T-helper 1 cell (primary cell): ENCODE measurements at places on chromosomes 12 and 14.

DNA sequence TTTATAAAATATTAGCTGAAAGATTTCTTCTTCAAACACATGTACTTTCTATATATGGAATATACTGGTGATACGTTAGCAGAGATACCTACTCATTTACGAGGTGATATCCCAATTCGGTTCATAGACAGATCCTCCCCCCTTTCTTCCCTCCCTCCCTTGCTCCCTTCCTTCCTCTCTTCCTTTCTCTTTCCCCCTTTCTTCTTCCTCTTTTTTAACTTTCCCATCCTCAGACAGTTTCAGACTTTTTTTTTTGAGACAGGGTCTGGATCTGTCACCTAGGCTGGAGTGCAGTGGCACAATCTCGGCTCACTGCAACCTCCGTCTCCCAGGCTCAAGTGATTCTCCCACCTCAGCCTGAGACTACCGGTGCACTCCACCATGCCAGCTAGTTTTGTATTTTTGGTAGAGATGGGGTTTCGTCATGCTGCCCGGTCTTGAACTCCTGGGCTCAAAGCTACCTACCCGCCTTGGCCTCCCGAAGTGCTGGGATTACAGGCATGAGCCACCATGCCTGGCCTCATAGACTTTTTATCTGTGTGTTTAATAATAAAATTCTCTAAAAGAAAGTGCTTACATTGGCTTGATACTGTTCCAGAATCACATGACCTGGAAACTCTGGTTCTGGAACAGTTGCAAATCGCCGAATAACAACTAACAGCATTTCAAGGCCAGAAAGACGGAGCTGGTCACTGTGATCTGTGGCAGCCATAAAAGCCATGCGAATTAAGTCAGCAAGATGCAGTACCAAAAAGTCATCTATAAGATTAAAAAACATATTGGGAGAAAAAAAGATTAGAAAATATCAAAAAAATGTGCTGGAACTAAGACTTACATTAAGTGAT, 99.2 kb downstream of the HEATR5A start:
- DNase-seq = no peak

- DNase-seq = no peak
Measured at GRCh38 chr12:62865937-62866336, 69.0 kb downstream of the PPM1H start.

- no peak for DNase-seq
Measured at GRCh38 chr12:25197608-25198007, 2.6 kb downstream of the ETFRF1 start.

DNA sequence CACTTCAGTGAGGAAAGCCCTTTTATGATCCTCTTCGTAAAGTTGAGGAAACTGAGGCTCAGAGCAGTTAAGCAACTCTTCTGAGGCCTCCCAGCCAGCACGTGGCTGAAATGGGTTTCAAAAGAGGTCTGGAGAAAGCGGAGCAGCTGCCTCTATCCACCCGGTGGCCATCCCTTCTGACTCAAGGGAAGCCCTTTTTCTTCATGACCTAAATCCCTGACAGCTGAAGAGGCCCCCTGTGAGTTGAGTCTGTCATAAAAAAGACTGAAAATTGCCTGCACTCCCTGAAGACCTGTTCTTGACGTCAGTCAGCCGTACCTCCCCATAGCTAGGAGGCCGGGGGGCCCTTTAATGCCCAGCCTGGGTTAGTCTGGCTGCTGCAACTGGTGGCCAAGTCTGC, 10.7 kb downstream of the CMKLR1 start:
- no peak for DNase-seq

DNA sequence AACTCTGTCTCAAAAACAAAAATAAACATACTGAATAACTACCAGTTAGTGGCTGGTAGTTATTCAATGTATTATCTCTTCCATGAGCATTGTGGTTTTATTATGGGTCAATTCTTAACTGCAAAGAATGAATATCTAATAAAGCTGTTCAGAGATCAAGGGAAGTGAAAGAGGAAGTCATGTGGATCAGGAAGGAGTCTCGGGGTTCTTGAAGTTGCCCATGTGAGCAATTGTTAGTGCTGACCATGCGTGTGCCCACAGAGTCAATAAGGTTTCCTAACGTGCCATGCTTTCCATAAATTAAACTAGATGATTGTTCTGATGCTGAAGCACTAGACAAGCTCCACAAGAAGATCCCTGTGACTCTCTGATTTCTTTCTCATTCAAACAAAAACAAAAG, 136.5 kb upstream of the CPSF6 start:
- no peak for DNase-seq

- DNase-seq = no peak
Measured at GRCh38 chr14:85342858-85343607, 186.9 kb upstream of the FLRT2 start.

DNA sequence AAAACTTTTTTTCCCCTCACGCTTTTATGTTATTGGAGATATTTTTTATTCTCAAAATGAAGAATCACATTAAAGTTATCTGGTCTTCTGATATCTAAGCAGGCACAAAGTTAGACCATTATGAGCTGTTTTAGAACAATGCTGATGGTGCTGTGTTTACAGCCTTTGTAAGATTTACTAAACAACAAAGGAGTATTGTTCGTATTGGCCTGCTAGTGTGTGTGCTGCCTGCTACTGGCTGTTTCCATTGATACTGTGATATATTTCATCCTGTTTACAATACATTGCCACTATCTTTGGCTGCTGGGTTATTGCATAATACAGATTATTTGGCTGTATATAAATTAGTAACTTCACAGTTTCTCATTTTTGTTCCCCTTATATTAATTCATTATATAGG, 220.8 kb downstream of the ITPR2 start:
- DNase-seq = no peak

GRCh38 chr12:54287261-54288157, 7.0 kb downstream of the HNRNPA1 start:
- DNase-seq = no peak

DNA sequence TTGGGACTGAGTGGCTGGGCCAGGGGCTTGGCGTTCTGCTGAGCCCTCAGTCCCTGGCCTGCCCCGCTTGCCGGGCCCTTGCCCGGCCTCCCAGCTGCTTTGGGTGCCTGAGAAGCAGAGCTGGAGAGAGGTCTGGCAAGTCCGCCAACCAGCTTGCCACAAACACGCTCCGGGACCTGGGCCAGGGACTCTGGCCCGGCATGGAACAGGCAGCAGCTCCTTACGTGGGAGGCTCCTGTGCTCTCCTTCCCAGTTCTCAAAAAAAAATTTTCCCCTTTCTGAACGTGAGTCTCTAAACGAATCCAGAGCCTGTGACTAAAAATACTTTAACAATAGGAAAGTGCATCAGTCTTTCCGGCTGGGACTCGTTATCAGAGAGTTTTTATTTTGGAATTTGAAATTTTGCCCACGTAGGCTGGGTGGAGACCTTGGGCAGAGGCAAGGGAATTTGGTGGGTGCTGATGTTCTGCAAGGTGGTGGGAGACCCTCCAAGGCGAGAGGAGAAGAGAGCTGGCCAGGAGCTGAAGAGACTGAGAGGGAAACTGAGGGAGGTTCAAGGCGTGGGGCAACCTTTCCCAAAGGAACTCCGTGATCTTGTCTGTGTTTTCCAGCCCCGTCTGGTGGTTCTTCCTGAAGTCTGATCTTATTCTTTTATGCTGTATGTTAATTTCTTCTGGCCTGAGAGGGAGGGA, 6.8 kb upstream of the NR4A1 start:
- DNase-seq = no peak

DNA sequence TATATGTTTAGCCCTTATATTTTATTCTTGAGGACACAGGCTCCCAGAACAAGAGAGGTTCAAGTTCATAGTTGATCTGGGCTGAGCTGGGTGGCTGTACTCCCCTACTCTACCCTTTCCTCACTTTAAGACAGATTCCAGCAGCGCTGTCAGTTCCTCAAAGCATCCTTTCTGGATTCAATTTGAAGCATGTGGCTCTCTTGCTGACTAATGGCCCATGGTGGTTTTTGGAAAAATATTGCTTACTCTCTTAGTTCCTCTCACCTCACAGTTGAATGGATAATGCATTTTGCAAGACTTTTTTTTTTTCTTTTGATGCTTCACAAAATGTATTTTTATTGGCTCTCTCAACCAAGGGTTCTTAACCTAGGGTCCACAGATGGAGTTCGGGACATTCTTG, 4.1 kb downstream of the PELI2 start:
- no peak for DNase-seq

DNA sequence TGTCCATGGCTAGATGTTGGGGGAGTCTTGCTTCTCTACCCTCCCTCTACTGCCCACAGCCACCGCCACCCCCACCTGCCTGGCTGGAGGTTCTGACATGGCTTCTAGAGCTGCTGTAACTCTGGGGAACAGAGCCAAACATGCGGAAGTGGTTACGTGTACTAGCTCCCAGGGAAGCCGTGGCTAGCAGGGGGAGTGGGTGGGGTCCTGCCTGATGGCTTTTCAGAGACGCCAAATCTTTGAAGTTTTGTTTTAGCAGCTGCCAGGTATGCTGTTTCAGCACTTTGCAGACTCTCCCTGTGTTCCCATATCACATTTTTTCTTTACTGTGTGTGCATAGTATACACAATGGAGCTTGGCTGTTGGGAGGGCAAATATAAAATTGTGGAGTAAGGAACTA, 150.3 kb downstream of the TGFB3 start:
- DNase-seq = no peak

DNA sequence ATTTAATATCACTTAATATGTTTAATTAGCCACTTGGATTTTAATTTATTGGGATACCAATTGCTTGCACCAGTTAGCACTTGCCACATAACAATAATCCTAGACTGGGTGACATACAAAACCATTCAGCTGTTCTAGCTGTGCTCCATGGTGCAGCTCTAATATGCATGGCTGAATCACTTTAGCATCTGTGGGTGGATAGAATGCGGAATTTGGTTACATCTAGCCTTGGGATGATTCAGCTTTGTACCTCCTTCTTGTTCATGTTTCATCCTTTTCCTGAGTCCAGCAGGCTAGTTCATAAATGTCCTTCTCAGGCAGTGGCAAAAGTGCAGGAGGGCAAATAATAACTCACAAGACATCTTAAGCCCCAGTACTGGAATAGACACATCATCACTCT, 1263.0 kb downstream of the LRFN5 start:
- DNase-seq = no peak

- DNase-seq = no peak
Measured at GRCh38 chr12:14780859-14781258, 22.4 kb downstream of the WBP11 start.

DNA sequence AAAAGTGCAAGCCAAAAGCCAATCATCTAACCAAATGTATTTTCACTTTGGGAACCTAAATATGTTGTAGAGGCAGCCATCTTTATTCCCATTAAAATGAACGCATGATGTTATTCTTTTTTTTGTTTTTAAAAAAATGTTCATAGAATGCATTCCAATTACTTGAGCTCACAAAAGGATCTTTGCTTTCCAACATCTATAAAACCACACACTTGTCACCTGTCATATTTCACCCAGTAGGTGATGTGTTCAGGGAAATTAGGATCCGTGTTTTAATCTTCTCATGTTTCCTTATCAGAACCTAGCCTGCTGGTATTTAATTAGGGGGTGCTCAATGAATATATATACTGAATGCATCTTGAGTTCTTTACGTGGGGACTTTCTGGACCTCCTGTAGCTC, 13.6 kb downstream of the TTC8 start:
- no peak for DNase-seq

GRCh38 chr12:75116646-75117198, 92.9 kb downstream of the KCNC2 start:
- no peak for DNase-seq

- peak; percentile 15 for DNase-seq
Measured at GRCh38 chr12:111597831-111598636, 1.1 kb downstream of the ATXN2 start.

- DNase-seq = no peak
Measured at GRCh38 chr14:64645220-64645892, 58.9 kb upstream of the PLEKHG3 start.

DNA sequence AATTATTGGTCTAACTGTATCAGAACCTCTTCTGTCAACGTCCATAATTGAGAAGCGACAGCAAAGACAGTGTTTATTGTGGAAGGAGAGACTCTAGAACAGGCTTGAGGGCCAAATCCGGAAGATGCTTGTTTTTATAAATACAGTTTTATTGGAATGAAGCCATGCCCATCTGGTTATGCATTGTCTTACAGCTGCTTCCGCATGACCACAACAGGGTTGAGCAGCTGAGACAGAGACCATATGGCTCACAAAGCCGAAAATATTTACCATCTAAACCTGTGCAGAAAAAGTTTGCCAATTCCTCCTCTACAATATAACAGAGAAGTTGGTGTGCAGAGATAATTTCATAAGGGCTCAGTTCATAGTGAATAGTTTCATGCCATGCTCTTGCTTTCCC, 24.5 kb downstream of the PRKAB1 start:
- DNase-seq = no peak

GRCh38 chr14:102778338-102779083, 1.3 kb downstream of the TRAF3 start:
- DNase-seq = no peak

GRCh38 chr12:40054555-40055227, 51.2 kb downstream of the SLC2A13 start:
- DNase-seq = no peak

DNA sequence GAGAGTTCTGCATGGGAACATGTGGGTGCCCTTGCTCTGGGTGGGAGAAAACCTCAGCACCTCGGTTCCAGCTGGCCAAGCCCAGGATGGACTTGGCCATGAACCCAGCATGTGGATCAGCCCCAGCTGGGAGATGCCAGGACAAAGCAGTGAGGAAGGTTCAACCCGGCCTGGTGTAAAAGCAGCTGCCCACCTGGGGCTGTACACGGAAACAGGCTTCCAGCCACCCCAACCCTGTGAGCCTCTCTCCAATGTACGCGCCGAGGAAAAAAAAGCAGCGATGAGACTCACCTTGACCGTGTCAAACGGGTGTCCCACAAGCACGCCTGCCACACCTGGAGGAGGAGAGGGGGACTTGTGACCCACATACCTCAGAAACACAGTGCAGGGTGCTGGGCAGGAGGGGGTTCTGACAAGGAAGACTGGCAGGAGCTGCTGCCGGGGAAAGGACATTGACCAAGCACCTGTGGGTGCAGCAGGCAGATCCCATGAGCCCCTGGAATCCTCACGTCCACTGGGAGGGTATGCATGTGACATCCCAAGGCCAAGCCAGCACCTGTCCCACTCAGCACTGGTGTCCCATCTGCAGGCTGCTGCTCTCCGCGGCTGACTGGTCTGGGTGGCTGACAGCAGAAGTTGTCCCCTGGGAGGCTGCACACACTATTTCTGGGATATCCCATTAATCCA, 7.5 kb downstream of the SLC25A29 start:
- DNase-seq = no peak

DNA sequence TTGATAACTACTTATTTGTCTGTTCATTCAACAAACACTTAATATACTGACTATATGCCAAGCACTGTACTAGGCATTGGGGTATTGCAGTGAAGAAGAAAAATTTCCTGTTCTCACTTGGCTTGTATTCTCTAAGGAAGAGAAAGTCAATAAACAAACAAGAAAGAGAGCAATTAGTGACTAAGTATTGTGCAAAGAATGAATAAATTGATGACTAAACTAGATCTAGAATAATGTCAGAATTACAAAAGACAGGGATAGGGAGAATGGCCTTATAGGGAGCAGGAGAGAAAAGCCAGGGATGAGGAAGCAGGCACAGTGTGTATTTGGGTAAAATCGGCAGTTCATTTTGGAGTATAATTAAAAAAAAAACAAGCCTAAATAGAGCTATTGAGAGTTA, 4.2 kb upstream of the LIN7A start:
- DNase-seq = no peak
